ENCODE measurements at places on chromosomes 6 and 20. TPM values are rescaled to one million over a fixed set of nuclear protein-coding genes. Genes with fewer than 3 reads are reported as not detected.
A peak's percentile ranks its signal among the peaks of the same experiment; 100 is the strongest.

GRCh38 chr20:63835021-63835858, 4.2 kb upstream of the ZBTB46 start:
- no peak overlapping the region for H3K27ac ChIP-seq
- no peak overlapping the region for H3K4me3 ChIP-seq
- H3K4me1 ChIP-seq = no peaks in the 10 kb centered on the region
- H3K36me3 ChIP-seq = no peaks in the 10 kb centered on the region
- no peak for DNase-seq

TOP1 gene
- total RNA-seq = 82.8 TPM

GRCh38 chr6:25486550-25486949, 165.5 kb upstream of the SCGN start:
- H3K27ac ChIP-seq = no peak overlapping the region
- no peak overlapping the region for H3K4me3 ChIP-seq
- H3K36me3 ChIP-seq = no peaks in the 10 kb centered on the region
- DNase-seq = no peak
- no peaks in the 10 kb centered on the region for H3K4me1 ChIP-seq
- no peaks in the 10 kb centered on the region for H3K27me3 ChIP-seq

DNA sequence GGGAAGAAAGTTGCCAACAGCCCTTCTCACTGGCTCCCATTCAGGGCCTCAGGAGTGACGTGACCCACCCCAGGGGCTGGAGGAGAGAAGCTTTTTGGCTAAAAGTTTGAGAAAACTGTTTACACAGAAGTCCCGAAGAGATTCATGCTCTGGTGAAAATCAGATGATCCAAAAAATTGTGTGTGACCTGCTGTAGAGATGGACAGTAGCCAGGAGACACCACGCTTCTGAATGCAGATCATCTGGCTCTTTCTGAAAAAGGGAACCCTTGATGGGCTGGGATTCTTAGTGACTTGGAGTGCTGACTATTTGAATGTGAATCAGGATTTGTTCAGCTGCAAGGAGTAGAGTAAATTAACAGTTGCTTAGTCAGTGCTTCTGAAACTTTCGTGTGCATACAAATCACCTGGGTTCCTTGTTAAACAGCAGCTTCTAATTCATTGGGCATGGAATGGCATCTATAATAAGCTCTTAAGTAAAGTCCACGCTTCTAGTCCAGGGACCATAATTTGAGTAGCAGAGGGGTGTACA, 265.1 kb downstream of the PREX1 start:
- no peak overlapping the region for H3K27ac ChIP-seq
- H3K36me3 ChIP-seq = no peaks in the 10 kb centered on the region
- DNase-seq = no peak
- no peak overlapping the region for H3K4me3 ChIP-seq
- no peaks in the 10 kb centered on the region for H3K4me1 ChIP-seq

HUS1B gene
- total RNA-seq = 2.1 TPM

GRCh38 chr20:4082406-4083097, 67.2 kb upstream of the RNF24 start:
- H3K27ac ChIP-seq = no peak overlapping the region
- no peaks in the 10 kb centered on the region for H3K36me3 ChIP-seq
- peak overlapping the region; percentile 36 for H3K4me3 ChIP-seq

ABHD16A gene
- total RNA-seq = 62.9 TPM

DNA sequence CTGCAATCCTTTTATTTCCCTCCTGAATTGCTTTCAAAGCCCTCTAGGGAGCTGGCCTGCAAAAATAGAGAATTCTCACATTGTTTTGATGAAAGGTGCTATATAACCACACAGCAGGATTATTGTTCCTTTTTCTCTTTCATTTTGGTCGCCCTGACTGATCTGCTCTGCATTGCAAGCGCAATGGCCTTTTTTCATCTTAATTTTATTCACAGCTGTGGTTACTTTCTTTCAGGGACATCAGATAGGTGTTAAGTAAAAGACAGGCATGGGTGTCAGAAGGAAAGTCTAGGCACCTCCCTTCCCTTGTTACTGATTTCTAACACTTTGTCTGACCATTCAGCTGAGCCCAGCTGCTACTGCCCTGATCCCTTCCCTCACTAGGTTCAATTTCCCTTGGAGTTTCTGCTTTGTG, 850.5 kb upstream of the MAP3K7 start:
- H3K36me3 ChIP-seq = no peaks in the 10 kb centered on the region
- no peaks in the 10 kb centered on the region for H3K27me3 ChIP-seq
- no peak for DNase-seq

- no peak overlapping the region for H3K27ac ChIP-seq
- no peak overlapping the region for H3K4me3 ChIP-seq
- no peaks in the 10 kb centered on the region for H3K4me1 ChIP-seq
- H3K36me3 ChIP-seq = no peaks in the 10 kb centered on the region
Observed at GRCh38 chr6:21219856-21220255, 373.7 kb upstream of the SOX4 start.

- no peaks in the 10 kb centered on the region for H3K27me3 ChIP-seq
- no peaks in the 10 kb centered on the region for H3K4me1 ChIP-seq
Observed at GRCh38 chr6:70886661-70887060, 70.2 kb downstream of the B3GAT2 start.

CCN5 gene
- total RNA-seq = not detected

UNC5CL gene
- 1.6 TPM for total RNA-seq

GRCh38 chr20:1711826-1712601, 54.4 kb upstream of the SIRPG start:
- no peaks in the 10 kb centered on the region for H3K27me3 ChIP-seq
- no peaks in the 10 kb centered on the region for H3K36me3 ChIP-seq
- no peak overlapping the region for H3K4me3 ChIP-seq
- no peak for DNase-seq

SLC17A1 gene
- not detected for total RNA-seq

PBOV1 gene
- not detected for total RNA-seq

GRCh38 chr6:81023007-81023582, 729.4 kb downstream of the TENT5A start:
- no peak for DNase-seq
- no peak overlapping the region for H3K4me3 ChIP-seq
- no peak overlapping the region for H3K27ac ChIP-seq
- no peaks in the 10 kb centered on the region for H3K27me3 ChIP-seq

LYRM4 gene
- 15.1 TPM for total RNA-seq
